Islet precursor cell (in vitro differentiated cells): ENCODE measurements at places on chromosomes 6 and 20.

DNA sequence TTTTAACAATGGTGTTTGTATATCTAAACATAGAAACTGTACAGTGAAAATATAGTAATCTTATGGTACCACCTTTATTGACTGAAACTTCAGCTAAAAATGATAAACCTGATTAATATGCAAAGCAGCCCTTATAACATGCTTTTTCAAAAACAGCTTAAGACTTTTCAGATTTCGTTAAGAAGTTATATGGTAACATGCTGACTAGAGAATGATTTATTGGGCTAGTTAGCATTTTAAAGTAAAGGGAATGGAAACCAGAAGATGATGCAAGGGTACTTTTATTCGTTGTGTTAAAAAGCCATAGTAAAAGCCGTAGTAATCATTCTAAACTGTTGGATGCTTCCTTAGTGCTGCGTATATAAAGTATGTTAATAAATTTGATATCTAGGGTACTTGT is 50.5 kb downstream of the CBFA2T2 start:
- DNase-seq, result no peak

DNA sequence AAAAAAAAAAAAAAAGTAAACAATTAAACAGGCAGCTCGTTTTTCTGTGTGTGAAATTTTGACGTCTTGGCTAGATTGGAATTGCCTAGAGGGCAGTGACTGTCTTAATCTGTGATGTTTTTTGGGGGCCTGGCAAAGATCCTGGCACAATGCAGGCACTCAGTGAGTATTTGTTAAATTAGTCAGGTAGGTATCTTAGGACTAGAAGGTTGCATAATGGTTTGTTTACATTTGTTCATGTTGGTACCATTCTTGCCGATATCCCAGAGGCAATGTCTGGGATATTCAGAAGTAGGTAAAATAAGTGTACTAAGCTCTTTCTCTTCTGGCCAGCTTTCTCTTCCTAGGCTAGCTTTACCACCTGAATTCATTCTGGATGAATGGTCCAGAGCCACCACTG is 2.5 kb downstream of the AAR2 start:
- DNase-seq, result no peak

GRCh38 chr6:138682704-138683527 is 90.7 kb upstream of the CCDC28A start:
- DNase-seq, result peak; percentile 61

DNA sequence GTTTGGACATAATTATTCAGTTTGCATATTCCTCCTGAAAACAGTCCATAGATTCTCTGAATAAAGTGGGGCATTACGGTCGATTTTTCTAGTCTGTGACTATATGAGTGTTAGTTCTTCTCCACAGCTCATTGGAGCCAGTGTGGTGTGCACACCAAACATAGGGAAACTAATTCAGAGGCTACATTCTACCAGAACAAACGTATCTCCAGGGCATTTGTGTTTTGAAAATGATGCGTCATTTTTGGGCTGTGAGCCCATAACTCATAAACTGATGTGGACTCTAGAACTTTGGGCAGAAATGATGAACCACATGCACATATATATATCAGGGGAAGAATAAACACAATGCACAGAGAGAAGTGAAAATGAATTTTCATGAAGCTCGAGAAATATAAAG is 41.8 kb downstream of the C6orf58 start:
- no peak for DNase-seq

DNA sequence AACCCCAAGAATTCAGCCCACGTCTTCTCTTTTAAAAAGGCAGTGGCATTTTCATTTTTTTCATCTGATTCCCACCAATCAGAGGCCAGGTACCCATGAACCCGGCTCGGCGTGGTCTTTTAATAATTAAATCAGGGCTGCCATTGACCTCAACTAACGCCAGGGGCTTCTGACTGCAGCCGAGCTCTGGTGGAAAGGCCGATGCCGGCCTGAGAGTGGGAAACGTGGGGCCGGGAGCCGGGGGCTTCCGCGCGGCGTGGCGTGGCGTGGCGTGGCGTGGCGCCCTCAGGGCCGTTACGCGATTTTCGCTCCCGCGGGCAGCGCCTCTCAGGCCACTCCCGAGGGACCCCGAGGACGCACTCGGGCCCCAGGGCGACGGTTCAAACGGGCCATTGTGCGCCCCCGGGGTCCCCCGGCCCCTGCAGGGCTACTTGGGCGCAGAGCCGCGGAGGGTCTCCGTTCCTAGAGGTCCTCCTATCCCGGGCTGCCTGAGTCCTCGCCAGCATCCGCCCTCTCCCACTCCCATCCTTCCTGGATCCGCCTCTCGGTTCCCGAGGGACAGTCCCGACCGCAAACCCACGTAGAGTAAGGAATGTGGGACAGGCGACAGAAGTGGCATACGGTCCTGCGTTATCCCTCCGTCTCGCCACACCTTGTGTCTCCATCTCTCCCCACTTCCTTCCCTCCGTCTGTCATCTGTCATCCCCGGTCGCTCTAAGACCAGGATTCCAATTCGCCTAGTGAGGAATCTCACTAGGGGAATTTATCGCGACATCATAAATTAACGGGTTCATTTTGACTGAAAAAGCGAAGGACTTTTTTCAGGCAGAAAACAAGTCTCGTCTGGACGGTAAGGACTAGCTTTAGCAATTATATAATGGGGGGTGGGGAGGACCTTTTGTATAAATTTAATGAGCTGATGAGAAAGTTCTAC is 876 bp upstream of the TBPL1 start:
- DNase-seq, result peak; percentile 79

DNA sequence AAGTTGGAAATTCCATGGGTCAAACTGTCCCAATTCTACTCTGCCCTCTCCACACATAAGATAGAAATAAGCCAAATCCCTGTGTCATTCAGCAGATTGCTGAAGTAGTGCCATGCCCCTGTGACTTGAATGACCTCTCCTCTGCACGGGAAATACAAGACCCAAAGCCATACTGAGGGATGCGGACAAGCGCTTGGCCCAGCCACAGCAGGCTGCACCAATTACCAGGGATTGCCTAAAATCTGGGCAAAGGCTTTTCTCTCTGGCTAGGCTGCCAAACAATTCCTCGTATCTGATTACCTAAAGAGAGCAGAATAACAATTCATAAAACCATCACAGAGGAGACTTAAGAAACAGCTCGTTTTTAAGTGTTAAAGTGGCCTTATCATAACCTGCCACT is 421.8 kb upstream of the JARID2 start:
- DNase-seq, result no peak

DNA sequence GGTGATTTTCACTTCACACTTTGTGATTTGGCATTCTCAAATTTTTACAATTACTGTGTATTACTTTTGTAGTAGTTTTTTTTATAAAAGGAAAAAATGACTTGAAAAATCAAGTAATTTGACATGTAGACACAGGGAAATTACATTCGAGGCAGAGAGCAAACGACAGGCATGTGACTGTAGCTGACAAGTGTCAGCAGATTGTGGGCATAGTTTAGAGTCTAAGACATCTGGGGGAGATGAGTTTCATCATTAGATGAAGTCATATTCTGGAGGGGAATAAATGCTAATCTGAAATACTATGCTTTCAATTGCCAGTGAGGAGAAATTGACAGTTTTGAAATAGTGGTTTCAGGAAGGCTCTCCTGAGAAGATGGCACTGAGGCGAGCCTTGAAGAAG is 126.0 kb downstream of the MTHFD1L start:
- DNase-seq, result no peak

- no peak for DNase-seq
Measured at GRCh38 chr20:21259346-21259745, 43.8 kb upstream of the XRN2 start.
